ENCODE measurements at places on chromosomes 2 and 18. TPM values are rescaled to one million over a fixed set of nuclear protein-coding genes. Genes with fewer than 3 reads are reported as not detected.

- no peak for DNase-seq
Measured at GRCh38 chr18:32258558-32259204, 68.8 kb downstream of the MEP1B start.

GRCh38 chr2:64234150-64234549, 89.9 kb upstream of the PELI1 start:
- peak; percentile 84 for DNase-seq

DNA sequence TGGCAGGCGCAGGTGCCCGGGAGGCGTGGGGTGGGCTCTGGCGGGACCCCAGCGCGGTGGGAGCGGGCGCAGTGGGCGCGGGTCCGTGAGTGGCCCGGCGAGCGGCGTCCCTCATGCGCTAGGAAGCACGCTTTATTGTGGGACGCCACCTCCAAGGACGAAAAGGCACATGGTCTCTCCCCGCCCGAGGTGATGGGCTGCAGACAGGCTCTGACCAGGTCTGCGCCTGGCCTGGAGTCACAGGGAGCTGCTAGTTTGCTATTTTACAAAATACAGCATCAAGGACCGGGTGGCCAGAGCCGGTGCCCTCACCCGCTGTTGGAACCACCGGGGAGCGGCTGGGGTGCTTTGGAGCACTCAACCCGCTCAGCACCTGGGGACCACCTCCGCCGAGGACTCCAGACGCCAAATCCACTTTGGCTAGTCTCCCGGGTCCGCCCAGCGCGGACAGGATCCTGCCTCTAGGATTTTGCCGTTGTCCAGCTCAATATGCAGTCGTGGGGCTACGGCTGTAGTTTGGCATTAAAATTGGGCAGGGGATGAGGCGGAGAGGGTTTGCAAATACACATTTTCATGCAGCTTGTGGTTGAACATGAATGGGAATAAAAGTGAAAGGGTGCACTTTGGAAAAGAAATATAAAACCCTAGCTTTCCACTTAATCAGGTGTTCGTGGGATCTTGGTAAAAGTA, 65.4 kb downstream of the LRRFIP1 start:
- DNase-seq = no peak

- no peak for DNase-seq
Measured at GRCh38 chr2:8461341-8461740, 220.5 kb upstream of the ID2 start.

DNA sequence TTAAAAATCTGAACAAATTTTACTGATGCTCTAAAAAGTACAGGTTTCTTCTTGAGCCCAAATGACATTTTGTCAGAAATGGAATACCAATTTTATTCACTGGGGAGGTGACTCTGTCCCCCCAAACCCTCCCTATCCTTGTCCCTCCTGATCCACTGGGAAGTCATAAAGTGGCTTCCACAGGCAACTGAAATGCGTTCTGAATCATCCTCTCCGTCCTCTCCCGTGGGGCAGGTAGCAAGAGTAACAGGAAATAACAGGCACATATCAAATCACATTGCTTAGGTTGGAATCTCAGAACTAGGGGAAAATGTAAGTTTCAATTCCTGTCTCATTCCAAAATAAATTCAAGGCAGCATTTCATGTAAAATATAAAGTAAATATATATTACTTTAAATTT, 44.5 kb downstream of the MYL12B start:
- DNase-seq = peak; percentile 67

- no peak for DNase-seq
Measured at GRCh38 chr2:167581961-167582574, 665.3 kb downstream of the STK39 start.

GRCh38 chr2:221347471-221347870, 224.6 kb downstream of the EPHA4 start:
- DNase-seq = peak; percentile 89

GRCh38 chr18:57426187-57426586, 9.0 kb upstream of the ONECUT2 start:
- DNase-seq = no peak

DNA sequence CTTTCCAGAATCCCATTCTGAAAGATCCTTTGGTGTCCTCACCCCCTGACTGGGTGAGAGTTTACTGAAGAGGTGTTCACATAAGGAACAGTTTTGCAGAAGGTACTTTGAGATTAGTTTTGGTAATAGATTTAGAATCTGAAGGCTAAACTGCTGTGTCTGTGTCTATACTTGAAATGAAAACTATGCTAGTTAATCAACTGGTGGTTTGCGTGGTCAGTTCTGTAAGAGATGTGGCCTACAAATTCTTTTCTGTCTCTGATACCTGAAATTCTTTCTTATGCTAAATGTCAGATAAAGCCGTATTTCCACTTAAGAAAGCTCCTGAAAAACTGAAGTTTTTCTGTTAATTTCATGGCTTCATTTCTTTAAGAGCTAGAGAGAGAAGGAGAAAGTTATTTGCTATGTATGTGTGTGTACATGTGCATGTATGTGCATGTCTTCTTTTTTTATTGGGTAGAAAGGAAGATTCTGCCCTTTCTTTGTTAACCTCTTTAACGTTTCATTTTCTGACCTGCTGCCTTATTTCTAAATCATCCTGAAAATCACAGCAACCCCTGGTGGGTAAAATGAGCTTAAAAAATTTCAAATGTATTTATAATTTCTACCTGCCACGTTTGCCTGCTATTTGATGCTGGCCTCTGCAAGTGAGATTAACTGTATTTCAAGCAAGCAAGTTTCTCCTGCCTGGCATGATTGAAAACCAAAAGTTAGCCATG, 552.0 kb upstream of the NRP2 start:
- no peak for DNase-seq

GRCh38 chr2:187360286-187360685, 87.8 kb downstream of the CALCRL start:
- peak; percentile 97 for DNase-seq

DNA sequence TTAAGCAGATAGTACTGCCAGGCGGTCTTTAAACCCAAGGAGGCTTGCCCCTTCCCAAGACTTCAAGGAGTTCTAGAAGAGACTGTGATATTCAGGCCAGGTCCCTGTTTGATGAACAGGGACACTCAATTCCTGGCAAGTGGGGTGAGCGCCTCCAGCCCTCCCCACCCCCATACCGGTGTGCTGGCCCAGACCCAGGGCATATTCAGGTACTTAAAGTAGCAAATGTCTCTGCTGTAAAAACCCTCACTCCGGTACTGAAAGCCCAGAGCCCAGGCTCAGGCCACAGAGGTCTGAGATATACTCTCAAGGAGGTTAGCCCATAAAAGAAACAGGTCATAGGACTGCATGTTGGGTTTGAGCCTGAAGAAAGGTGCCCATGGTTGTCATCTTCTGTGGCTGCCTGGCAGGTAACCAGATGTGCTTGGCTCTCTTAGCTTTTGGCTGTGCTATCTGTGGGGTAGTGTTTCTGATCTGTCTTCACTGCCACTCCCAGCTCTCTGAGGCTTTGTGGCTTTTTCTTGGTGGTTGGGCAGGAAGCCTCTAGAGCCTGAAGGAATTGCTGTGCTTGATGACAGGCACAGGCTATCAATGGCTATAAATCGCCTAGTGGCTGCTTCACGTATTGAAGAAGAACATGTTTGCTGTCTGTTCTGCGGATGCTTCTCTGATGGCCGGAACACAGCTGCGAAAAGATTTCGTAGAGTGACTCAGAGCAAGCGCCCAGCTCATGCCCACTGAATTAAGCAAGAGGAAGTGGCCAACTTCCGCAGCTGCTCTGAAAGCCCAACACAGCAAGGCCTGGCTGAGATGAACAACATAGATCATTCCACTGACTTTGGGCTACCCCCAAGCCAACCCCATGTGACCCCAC, 63.3 kb upstream of the ALPP start:
- peak; percentile 93 for DNase-seq

DNA sequence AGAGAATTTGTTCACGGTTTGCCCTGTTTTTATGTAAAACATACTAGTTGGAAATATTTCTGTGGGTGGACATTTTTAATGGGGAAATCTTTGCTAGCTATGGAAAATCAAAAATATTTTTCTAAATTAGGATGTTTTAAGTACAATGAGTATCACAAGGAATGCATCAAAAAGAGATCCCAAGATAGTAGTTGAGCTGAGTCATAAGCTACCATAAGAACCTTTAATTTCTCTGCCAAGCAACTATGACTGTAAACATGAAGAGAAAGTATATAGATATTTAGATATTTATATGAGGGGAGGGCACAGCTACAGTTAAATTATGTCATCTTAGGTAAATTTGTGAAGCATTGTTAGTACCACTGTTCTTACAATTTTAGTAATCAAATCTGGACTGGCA, 646.2 kb downstream of the XIRP2 start:
- no peak for DNase-seq

DNA sequence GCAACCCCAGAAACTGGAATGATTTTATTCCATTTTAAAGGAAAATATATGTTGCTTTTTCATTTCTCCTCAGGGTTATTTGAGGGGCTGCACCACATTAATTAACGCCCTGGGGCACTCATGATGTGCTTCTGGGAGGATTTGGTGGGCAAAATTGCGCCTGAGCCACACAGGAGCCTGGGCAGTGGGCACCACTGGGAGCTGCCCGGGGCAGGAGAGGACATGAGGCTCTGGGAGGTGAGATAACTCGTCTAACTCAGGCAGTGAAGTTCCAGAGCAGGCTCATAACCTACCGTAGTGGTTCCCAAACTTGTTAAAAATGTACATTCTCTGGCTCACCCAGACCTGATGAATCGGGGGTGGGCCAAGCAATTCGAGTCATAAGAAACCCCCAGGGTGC, 68.3 kb downstream of the EDAR start:
- DNase-seq = no peak

GRCh38 chr2:219733746-219734145, 106.3 kb downstream of the SLC4A3 start:
- no peak for DNase-seq

DNA sequence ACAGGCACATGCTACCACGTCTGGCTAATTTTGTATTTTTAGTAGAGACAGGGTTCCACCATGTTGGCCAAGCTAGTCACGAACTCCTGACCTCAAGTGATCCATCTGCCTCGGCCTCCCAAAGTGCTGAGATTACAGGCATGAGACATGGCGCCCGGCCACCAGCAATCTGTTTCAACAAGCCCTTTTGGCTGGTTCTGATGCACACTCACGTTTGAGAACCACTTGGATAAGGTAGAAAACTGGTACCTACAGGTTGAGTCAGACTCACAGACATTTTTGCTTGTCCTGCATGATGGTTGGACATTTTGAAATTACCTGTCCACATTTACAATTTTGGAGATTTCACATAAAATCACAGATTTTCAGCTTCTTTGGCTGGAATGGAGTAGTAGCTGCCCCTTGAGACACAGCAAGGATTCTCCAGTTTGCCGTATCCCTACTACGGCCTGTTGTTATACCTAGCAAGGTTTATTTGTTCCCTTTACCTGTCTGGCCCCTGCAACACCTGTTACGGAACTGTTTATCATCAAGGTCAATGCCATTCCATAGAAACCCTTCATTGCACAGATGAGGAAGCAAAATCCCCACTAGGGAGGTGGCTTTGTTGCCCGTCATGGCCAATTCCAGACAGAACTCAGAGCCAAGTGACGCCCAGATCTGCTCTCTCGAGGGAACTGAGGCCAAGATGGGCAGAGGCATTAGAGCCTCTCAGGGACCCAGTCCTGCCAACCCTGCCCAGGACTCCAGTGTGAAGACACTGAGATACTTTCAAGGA, 31.4 kb upstream of the IGFBP2 start:
- peak; percentile 90 for DNase-seq

DNA sequence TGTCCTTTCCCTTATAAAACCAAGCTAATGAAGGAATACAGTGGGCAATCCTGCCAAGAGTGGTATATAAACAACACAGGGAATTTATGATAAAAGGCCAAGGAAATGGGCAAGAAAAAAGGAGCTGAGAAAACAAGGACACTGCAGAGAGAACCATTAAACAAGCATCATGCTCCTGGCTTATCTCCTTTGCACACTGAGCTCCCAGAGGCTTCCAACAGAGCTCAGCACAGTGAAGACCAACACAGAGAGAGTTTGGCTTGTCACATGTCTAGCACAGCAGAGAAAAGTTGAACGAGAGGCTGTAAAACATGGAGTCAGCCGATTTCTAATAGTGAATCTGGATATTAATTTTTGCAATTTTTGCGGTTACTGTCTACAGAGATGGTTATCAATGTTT, 68.0 kb upstream of the KLF7 start:
- DNase-seq = no peak

DNA sequence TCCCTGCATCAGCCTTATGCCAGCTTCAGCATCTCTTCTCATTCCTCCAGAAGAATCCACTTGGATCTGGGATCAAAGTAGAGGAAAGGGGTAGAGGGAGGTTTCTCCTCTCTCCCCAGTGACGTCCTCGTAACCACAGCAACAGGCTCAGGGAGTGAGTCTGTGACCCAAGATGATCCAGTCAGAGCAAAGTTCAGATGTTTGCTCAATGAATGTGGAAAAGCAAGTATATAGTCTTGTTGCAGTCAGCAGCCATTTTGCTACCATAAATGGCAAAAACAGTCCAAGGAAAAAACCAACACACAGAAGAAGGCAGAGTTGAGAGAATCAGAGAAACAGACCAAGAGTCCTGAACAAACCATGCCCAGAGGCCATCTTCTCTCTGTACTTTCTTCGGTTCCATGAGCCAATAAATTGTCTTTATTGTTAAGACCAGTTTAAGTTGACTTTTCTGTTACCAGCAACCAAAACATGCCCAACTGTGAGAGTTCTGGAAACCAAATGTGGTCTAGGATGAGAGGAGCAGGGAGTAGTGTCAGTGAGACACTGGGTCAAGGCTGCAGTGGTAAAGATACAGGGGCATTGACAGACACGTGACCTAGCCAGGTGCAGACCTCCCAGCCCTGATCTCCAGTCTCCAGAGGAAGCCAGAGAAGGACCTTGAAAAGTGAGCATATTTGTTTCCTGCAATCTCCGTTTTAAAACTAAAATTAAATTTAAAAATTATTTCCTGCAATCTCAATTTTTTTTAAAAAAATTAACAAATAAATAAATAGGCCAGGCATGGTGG, 3.2 kb upstream of the CXCR1 start:
- DNase-seq = no peak

DNA sequence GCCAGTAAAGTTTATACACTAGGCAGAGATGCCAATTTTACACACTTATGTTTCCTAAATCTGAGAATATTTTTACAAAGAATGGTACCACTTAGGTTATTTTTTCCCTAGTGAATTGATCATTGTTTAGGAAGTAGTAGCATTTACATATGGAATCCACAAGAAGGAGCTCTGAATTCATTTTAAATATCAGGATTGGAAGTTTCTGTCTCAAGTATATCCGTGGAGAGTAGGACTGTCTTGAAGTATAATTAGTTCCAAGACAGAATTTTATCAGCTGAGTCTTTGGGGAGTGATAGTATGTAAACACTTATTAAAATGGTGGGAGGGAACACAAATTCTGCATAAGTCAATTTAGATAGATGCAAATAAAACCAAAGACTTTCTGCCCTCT, 82.3 kb upstream of the FAM98A start:
- DNase-seq = peak; percentile 27

The MZT2A gene
- 207 TPM for total RNA-seq

The FAM228A gene
- not detected for total RNA-seq

The LIMS4 gene
- not detected for total RNA-seq

The MAL gene
- total RNA-seq = 11.0 TPM

The CXCR1 gene
- total RNA-seq = not detected

The TP53I3 gene
- 34.5 TPM for total RNA-seq

The RAB17 gene
- total RNA-seq = 2.4 TPM

The CCDC68 gene
- total RNA-seq = 4.2 TPM

The MEP1B gene
- total RNA-seq = not detected

The NDC80 gene
- total RNA-seq = 0.26 TPM

Measured in bronchial epithelial cell (primary cell).